ENCODE measurements at places on chromosomes 1 and 21. TPM values are rescaled to one million over a fixed set of nuclear protein-coding genes. Genes with fewer than 3 reads are reported as not detected.

The INSRR gene
- total RNA-seq, result not detected

The TIAM1 gene
- 27.3 TPM for total RNA-seq

The SMIM1 gene
- total RNA-seq, result 9.3 TPM

The PRAMEF5 gene
- total RNA-seq, result not detected

The ADCY10 gene
- 0.29 TPM for total RNA-seq

The TMPRSS3 gene
- total RNA-seq, result 4.1 TPM

The KRTAP11-1 gene
- total RNA-seq, result not detected

The PPIE gene
- 36.5 TPM for total RNA-seq

DNA sequence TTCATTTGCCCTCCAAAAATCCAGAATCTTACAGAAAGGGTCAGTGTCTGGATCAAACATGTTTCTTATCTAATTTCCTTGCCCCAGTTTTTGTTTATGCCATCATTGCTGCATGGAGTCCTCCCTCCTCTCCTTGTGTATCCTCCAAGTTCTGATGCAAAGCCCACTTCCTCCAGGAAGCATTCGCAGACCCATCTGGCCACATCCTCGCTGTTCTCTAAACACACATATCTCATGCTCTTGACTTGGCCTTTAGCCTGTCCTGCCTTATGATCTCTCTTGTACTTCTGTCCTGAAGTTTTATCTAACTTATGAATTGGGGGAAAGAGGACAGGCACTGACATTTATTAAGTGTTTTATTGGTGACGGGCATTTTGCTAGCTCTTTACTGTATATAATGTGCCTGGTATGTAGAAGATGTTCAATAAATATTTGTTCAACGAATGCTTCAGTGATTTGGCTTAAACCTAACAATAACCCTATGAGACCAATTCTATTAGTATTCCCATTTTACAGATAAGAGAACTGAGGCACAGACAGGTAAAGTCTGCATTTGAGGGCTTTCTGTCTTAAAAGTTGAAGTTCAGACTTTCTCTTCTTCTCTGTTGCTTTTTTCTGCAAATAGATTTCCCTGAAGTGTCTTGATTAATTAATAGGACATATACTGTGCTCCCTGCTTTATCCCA, 19.2 kb upstream of the ID3 start:
- DNase-seq, result no peak

- no peak for DNase-seq
These were observed 476 bp downstream of the AXDND1 start for GRCh38 chr1:179366093-179366800.

DNA sequence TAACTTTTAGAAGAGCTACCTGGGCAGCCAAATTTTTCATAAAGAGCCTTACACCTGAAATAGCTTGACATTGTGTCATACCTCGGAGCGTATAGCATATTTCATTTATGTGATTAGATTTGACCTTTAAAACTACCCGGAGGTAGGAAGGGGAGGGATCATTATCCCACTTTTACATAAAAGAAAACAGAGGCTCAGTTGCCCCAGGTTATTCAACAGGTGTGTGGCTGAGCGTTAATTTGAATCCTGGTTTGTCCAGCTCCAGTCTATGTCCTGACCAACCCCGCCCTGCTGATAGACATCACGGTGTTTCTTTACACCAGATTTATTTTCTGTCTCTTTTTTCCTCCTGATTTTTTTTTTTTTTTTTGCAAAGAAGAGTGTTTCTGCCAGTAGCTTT, 39.7 kb downstream of the PBX1 start:
- DNase-seq, result no peak

DNA sequence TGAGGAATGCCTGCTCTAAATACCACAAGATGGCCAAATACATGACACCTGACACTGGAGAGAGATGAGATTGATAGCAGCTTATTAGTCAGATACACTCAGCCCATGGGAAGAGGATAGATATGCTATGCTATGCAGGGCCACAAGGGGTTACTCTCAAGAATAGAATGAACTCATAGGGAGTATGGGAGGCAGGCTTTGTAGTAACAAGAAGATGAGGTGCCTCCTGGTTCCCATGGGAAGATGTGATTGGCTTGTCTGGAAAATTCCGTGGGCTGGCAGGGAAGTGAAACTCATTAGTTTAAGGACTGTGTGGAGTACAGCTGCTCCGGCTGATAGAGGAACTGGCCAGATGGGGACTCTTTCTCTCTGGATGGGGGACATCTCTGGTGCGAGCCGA, 16.5 kb downstream of the CCDC30 start:
- no peak for DNase-seq

GRCh38 chr1:247440001-247440620, 17.8 kb downstream of the OR2B11 start:
- DNase-seq, result no peak

- no peak for DNase-seq
These were observed 7.4 kb downstream of the GBP4 start for GRCh38 chr1:89191314-89191713.

- DNase-seq, result no peak
These were observed 61.6 kb upstream of the PRDX6 start for GRCh38 chr1:173415490-173415889.

All from upper lobe of right lung (tissue), 1 donor.